ENCODE measurements at places on chromosomes 6 and 20. TPM values are rescaled to one million over a fixed set of nuclear protein-coding genes. Genes with fewer than 3 reads are reported as not detected.

Gene DPPA5
- total RNA-seq = not detected

Gene DHX35
- 14.4 TPM for total RNA-seq

Gene RIPPLY2
- not detected for total RNA-seq

Gene TFAP2B
- total RNA-seq = 1.8 TPM

Gene RNF182
- 1.9 TPM for total RNA-seq

Gene OR10C1
- not detected for total RNA-seq

Gene TRIM40
- not detected for total RNA-seq

All from progenitor cell of endocrine pancreas (in vitro differentiated cells).